ENCODE measurements at places on chromosomes 5 and 9.

DNA sequence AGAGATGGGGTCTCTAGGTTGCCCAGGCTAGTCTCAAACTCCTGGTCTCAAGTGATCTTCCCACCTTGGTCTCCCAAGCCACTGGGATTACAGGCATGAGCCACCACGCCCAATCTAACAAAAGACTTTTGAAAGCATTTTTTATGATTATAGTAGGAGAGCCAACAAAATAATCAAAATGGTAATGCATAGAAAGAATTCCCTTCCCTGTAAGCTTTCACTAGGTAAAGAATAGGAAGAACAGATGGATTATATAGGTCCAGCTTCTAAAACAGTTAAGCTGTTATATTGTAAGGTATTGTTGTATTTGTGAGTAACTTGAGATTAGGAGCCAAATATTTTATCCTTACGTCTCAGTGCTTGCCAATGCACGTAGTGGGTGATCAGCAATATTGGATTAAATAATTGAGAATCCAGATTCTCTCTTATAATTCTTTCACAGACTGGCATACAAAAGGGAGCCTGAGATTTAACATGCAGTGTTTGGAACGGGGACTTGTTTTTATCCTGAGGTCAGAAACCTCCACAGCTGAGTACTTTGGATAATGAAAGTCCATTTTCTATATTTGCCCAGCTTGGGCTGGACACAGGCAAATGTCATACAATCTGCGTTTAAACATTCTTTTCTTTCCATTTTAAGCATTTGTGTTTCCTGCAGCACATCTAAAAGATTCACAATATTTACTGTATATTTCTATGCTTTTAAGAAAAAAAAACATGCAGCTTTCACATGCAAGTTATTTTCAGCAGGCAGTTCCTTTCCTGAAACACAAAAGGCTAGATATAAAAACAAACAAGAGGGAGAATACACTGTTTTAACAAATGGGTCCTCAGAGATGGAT is 238.4 kb downstream of the ARRDC3 start:
- DNase-seq = no peak

GRCh38 chr5:154778534-154778933 is 23.4 kb downstream of the LARP1 start:
- no peak for DNase-seq

DNA sequence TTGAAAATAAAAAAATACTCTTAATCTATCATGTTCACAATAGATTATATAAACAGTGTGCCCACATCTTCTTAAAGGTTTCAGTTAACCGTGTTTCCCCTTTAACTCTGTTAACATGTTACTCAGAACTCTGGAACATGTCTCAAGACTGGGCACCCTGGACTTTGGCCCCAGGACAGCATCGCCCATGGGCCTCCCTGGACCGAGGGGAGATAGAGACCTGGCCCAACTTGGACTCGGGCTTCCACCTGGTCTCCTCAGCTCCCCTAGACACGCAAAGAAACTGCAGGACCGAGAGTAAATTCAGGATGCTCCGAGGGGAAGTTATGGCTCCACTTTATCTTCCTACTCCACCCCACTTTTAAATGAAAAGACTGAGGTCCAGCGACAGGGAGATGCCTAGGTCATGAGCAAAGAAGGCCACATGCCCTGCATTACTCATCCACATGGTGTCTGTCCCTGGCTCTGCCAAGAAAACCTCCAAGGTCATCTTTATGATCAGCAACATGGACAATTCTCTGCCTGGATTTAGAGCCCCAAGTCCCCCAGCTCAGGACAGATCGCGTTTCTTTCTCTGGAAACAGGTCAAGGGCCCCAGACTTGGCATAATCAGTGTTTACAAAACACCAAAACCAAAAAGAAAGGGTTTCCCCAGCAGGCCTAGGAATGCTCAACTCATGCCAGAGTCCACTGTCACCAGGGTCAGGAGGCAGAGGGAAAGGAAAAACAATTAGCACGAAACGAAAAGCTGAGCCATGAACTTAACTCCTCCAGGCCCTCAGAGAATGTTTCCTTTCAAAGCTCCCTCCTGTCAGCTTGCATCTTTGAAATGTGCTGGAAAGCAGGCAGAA is 17.4 kb downstream of the GPX3 start:
- peak; percentile 60 for DNase-seq

DNA sequence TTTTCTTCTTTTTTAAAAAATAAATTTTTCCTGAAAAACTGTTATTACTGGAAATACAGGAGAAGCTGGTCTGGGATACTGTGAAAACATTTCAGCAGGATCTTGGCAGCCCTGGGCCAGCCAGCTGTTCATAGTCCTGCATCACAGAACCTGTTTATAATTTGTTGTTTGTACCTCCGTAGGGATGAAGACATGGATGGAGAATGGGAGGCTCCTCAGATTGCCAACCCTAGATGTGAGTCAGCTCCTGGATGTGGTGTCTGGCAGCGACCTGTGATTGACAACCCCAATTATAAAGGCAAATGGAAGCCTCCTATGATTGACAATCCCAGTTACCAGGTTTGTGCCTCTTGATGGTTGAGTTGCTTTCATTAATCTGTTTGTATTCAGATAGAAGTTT is 12.4 kb upstream of the MAML1 start:
- no peak for DNase-seq

DNA sequence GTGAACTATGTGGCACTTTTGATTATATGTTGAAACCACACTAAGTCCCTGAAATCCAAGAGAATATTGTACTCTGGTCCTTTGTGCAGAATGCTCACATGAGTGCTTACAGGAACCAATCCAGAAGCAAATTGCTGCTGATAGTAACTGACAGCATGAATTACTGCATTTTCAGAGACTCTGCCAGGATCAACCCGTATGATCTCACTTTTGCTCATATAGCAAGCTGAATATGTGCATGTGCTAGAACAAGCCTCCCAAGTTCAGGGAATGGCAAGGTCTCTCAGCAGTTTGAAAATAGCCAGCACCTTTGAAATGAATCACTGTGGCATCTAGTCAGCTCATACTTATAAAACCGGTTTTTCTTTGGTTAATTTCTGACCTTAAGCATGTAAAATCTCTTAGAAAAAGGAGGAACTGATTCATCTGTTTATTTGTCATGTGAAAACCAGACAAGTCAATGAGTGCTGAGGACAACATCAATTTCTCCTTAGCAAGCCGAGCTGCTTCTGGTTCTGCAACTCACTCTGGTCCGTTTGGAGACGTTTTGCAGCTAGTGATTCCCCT is 215.7 kb upstream of the ELL2 start:
- peak; percentile 93 for DNase-seq

DNA sequence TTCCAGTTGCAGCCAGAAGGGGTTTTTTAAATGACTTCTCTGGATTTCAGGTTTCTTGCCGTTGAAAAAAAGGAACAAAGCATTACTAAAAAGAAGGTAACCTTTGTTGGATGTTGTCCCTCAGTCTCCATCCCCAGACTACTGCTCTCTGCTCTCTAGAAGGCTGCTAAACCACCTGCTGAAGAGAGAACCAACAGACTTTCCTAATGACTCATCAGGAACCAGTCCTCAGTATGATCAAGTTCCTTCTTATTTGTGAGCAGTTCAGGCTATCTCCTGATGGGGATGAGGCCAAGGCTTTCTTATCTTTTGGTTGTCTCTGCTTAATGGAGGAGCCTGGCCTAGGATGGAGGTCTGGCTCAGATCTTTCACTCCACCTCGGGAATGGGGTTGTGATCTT is 4.1 kb downstream of the KIF4B start:
- DNase-seq = no peak

GRCh38 chr5:119166026-119166425 is 95.1 kb downstream of the DMXL1 start:
- peak; percentile 7 for DNase-seq

GRCh38 chr5:83802686-83803085 is 82.0 kb upstream of the HAPLN1 start:
- DNase-seq = peak; percentile 65

DNA sequence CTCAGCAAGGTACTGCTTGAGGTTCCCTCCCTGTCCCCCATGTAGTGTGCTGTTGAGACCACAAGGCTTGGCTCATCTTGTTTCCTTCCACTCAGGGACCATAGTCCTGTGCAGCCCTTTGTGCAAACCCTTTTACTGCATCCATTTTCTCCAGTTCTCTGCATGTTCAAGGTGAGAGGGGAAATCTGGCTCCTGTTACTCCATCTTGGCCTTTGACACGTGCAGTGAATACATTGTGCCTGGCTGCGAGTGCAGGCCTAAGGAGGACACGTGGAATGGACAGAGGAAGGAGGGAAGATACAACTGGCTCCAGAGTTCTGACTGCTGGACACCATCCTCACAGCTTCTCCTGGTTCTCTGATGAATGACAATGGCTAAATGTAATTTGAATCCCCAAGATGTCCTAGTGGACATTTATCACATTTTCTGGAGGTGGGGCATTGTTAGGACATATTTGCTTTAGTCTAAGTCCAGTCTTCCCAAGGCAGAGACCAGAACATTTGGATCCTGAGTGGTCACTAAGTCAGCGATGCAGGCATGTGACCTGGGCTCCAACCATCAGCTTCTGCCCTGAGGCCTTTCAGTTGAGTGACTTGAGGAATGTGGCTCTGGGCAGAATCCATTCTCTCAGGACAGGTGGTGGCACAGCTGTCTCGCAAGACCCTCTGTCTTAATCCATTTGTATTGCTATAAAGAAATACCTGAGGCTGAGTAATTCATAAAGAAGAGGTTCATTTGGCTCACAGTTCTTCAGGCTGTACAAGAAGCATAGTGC is 189.0 kb upstream of the DAP start:
- no peak for DNase-seq

DNA sequence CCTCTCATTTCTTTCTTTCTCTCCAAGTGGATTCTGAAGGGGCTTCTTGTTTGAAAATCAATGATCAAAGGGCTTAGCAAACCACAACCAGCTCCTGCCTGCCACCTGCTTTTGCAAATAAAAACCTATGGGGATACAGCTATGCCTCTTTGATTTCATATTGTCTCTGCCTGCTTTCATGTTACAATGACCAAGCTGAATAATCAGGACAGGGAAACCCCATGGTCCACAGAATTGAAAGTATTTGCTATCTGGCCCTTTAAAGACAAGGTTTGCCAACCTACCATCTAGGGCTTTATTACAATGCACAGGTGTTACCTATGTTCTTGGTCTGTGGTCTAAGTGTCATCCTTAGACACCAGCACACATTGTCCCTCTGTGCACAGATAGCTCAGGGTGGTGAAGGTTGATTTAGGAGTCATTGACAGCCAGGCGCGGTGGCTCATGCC is 28.8 kb upstream of the PLIN2 start:
- no peak for DNase-seq

- DNase-seq = no peak
Measured at GRCh38 chr5:137446615-137447014, 52.5 kb downstream of the SPOCK1 start.

DNA sequence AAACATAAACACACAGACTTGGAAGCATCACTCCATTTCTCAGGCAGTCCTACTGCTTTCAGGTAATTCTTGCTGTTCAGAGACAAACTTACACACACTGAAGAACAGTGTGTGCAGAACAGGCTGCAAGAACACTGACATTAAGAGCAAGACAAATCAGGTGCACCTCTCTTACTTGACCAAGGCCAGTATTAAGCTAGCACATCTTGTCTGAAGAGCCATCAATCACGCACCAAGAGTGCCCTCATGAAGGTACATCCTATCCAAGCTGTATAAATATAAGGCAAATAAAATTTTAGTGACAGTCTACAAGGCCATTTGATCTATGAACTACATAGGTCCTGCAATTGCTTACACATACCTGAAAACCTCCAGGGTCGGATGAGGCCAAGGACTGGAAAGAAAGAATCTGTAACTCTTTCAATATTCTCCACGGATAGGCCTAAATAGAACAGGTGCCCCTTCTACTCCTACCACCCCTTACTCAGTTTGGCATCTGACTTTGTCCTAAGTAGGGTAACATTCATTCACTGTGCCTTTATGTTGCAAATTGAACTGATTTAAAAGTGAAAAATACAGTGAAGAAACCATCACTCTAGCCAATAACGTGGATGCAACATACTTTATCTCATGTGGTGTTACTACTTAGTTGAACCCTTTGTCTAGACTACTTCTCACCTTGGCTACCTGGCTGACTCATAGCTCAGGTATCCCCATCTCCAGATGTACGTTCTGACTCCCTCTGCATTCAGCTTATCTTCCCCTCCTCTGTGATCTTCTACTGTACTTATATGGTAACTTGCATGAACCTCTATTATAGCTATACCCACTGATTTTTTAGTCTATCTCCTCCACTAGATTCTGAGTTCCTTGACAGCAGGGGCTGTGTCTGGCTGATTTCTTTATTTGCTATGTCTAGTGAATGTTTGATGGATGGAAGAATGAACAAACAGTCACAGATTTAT is 256.3 kb downstream of the KIAA0825 start:
- DNase-seq = no peak

- DNase-seq = no peak
Measured at GRCh38 chr5:143165049-143165880, 238.2 kb downstream of the NR3C1 start.

- DNase-seq = peak; percentile 82
Measured at GRCh38 chr9:77464661-77465060, 183.5 kb downstream of the GNA14 start.

- DNase-seq = peak; percentile 84
Measured at GRCh38 chr5:124790301-124790894, 44.0 kb upstream of the ZNF608 start.

DNA sequence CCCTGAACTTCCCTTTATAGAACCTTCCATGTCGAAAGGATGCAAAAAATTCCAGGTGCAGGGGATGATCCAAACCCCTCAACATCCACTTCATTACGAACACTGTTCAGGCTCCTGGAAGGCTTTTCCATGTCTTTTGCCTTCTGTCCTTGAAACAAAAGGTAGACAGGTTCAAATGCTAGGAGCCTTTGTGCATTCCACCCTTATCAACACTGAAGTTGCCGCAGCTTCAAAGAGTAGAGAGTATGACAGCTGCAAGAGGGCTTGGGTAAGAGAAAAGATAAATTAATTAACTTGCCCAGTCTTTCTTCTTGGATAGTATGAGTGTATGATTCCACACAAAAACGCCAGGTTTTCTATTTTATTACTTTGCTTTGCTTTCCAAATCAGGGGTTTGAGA is 269.1 kb upstream of the MSX2 start:
- DNase-seq = no peak

- DNase-seq = no peak
Measured at GRCh38 chr9:90002397-90003271, 397.8 kb downstream of the GADD45G start.

DNA sequence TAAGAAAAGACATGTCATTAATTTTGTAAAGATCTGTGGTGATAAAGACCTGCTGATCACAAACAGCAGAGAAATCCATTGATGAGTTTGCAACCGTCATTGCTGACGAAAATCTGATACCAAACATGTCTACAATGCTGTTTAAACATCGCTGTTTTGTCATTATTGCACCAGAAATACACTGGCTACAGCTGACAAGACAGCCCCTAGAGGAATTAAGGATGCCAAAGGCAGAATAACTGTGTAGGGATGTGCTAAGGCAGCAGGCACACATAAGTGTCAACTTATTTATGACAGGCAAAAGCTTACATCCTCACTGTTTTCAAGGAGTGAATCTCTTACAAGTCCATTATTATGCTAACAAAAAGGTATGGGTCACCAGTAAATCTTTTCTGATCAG is 439.3 kb downstream of the TLE1 start:
- DNase-seq = no peak
